ENCODE measurements at places on chromosomes 13 and 19.
A peak's percentile ranks its signal among the peaks of the same experiment; 100 is the strongest.

DNA sequence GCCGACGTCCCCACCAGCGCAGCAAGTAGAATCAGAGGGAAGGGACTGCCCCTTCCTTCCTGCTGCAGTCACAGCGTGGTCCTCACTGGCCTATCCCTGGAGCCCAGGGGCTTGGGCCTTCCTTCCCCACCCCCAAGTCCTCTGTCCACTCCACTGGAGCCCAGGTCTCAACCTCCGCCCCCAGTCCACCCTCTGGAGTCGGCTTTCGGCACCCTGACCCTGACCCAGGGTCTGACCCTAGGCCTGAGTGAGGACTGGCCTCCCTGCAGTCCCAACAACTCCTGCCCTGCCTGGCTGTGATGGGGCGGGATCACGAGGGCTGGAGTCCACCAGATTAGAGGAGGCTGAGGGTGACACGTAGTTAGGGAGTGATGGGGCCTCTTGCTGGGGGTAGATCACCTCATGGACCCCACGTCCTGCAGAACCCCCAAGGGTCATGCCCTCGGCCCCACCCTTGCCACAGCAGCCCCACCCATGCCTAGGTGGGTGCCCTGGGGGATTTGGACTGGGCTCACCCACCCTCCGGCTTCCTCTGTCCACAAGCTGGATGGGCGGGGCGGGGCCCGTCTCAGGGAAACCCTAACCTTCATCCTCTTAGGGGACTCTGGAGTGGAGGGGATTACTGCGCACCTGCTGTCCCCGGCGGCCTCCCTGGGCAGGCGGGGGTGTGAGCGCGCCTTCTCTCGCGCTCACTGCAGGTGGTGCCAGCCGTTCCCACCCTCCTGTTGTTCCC is 3.8 kb downstream of the RAX2 start:
- no peak for DNase-seq

GRCh38 chr13:59471106-59471505 is 692.6 kb downstream of the DIAPH3 start:
- no peak for DNase-seq

DNA sequence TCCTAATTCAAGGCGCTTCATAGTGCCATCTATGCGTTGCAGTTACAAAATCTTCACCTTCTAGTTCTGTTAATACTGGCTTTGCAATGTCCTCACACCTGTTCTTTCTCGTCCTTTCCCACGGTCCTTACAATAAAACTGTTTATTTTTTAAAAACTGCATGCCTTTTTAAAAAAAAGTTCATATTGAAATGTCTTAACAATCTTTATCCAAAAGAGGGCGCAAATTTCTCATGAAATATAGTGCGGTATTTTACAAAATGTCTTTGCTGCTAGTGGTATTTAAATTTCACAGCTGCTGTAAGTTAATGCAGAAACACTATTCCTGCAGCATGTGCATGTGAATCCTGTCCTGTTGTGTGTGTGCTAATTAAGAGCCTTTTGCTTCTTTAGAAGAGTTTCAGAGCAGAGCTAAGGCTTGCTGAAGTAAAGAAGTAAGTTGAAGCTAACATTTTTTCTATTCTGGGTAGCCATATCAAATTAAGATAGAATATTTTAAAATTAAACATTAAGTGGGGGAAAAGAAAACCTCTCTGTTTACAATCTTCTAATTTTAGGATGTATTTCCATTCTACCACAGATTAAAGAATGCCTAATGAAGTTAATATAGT is 15.8 kb upstream of the CLDN10 start:
- no peak for DNase-seq

DNA sequence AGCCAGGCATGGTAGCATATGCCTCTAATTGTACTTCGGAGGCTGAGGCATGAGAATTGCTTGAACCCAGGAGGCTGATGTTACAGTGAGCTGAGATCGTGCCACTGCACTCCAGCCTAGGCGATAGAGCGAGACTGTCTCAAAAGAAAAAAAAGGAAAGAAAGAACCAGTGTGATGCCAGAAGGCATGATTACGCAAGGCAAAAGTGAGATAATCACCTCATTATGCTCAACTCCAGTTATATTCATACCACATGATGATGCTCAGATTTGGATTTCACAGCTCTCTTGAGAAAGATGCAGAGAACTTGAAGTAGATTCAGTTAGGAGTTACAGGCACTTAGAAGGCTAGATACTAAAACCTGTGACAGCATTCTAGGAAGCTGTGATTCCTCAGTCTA is 21.8 kb downstream of the RCBTB1 start:
- no peak for DNase-seq

DNA sequence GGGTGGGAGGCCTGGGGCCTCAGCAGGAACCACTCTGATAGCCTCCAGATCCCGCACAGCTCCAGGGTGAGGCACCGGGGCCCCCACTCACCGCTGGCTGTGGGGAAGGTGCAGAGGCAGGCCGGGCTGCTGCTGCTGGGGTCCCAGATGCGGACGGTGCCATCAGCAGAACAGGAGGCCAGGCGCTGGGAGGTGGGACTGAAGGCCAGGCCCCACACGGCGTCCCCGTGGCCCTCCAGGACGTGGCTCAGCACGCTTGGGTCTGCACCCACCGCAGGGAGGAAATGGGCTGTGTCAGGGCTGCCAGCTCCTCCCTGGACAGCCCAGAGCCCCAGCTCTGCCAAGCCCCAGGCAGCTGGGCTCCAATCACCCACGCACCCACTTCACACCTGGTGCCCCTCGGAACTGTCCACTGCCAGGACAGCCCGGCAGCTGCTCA is 6.1 kb upstream of the PRKD2 start:
- no peak for DNase-seq

GRCh38 chr19:6736917-6737283 is 480 bp downstream of the GPR108 start:
- DNase-seq = no peak

DNA sequence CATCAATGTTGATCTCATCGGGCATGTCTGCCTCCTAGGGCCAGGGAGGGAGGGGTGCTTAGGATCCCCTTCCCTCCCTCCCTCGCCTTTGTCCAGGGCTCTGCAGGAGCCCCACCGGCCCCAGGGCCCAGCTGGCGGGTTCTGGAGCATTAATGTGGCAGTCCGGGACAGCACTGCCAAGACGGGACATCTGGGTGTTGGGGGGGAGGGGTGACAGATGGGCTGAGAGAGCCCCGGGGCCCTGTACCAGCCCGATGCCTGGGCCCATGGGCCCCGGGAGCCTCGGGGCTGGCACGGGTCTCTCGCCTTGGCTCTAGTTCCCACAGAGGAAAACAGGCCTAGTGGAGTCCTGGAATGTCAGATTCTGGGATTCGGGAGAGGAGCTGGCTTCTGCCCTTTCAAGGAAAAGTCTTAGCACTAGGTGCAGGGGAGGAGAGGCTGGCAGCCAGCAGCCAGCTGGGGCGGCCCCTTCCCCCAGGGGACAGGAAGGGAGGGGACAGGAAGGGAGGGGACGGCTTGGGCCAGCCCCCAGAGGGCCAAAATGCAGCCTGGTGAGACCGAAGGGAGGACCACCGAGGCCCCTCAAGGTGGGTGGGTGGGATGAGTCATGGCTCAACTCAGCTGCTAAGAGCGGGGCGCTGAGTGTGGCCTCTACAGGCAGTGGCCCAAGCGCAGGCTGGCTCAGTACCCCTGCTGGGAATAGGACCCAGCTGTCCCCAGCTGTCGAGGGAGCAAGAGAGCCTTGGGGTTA is 3.1 kb downstream of the PPP1R14A start:
- no peak for DNase-seq

- DNase-seq = peak; percentile 43
Measured at GRCh38 chr19:40411125-40411842, 1.9 kb downstream of the PRX start.

- DNase-seq = no peak
Measured at GRCh38 chr13:21996049-21996448, 325.2 kb downstream of the FGF9 start.

GRCh38 chr19:13031917-13032623 is 36.8 kb downstream of the NFIX start:
- no peak for DNase-seq

DNA sequence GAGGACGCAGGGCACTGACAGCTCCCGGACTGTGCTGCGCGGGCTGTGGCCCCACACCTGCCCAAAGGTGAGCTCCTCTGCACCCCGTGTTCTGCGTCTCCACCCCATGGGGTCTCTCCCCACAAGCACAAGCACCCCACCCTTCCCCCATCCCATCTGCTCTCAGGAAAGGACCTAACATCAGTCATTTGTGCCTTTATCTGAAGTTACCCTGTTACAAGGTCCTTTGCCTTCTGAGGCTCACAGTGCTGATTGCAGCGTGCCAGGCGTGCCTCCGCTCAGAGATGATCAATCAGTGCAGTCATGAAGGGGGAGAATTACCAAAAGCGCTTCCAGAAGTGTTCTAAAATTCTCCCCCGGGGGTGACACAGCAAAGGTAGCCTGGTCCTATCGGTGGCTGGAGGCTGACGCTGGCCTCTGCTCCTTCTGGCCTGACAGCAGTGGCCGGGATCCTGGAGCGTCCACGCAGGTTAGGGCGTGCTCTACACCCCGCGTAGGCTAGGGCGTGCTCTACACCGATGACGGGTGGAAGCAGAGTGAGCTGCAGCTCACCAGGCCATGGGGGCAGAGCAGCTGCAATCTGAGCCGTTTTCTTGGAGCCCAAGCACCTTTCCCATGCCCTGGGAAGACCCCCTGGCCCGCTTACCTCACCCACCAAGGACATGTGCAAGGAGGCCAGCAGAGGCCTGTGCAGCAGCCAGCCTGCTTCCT is 84.7 kb upstream of the TM9SF2 start:
- no peak for DNase-seq

- DNase-seq = no peak
Measured at GRCh38 chr19:19297759-19298158, 22.6 kb downstream of the SUGP1 start.

GRCh38 chr13:112333756-112334543 is 42.2 kb upstream of the SPACA7 start:
- no peak for DNase-seq

DNA sequence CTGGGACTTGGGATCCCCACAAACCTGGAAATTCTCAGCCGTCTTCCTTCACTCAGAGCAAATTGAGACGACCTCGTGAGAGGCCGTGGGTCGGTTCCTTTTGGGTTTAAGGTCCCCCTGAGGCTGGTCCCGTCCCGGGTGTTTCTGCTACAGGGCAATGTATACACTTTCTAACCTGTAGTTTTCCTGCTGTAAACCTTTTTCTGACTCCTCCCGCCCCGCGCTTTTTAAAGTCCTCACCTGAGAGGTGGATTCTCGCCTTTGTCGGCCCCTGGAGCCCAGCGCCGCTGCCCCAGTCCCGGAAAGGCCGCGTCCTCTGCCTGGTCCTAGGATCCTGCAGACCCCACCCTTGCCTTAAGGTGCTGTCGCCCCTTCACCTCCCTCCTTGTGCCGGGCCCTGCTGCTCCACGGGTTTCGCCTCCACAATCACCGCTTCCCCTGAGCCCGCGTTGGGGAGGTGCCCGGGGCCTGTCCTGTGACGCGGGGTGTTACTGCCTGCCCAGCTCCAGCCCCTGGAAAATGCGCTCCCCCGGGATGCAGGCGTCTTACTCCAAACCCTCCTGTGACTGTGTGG is 391 bp downstream of the ZNF761 start:
- no peak for DNase-seq

DNA sequence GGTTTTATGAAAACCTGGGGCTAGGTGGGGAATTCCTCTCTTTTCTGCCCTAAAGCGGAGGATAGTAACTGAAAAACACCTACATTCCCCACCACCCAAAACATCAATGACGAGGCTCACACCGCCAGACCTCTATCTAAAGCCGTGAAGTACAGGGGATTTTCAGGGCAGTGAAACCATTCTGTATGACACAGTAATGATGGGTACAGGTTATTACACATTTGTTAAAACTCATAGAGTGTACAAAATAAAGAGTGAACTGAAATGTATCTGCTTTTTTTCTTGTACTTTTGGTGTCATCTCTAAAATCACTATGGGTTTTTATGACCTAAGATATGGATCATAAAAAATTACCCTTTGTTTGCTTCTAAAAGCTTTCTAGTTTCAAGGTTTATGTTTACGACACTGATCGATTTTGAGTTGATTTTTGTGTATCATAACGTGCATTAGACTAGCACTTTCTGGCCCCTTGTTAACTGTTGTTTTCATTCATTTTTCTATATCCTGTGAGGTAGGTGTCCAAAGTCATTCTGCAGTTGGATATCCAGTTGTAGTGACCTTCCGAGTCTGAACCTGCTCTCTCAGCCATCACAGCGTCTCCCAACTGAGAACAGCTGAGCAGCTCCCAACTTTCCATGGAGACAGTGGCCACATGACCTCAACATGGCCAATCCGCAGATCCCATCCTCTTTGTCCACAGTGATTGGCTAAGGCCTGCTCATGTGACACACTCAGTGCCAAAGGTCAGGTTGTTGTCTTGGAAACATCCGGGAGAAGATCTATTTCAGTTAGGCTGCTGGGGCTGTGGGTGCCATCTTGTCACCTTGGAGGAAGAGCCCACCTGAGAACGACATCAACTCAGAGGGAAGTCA is 10.3 kb downstream of the MBD3L2B start:
- no peak for DNase-seq

DNA sequence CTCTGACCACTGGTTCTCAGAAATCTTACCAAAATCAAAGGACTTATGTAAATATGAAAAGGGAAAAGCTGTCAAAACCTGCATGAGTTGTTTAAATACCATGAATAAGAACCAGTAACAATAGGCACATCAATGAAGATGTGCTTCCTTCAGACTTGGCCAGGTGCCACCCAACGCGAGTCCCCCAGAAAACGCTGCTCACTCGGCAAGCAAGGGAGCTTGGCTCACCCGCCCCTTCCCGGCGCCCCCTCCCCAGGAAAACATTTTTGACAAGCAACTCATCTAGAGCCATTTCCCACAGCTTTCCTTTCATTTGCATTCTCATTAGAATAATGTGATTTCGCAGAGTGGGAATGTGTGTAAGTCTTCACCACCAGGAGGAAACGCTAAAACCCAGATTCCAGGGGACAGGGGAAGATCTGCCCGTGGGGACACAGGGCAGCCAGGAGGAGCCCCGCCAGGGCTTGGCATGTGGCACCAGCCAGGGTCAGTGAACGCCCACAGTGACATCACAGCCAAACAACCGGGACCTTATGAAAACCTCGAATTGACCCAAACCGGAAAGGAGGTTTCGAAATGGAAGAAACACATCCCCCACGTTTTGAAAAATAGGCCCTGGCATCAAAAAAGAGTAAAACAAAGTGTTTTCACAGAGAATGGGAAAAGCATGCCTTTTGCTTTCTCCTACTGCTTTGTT is 366.2 kb upstream of the TSHZ3 start:
- no peak for DNase-seq

- no peak for DNase-seq
Measured at GRCh38 chr19:37220383-37220782, 2.4 kb downstream of the ZNF383 start.

GRCh38 chr13:96998051-96998450 is 3.8 kb upstream of the OXGR1 start:
- DNase-seq = no peak

- no peak for DNase-seq
Measured at GRCh38 chr19:11446652-11447301, 11.3 kb downstream of the PRKCSH start.

DNA sequence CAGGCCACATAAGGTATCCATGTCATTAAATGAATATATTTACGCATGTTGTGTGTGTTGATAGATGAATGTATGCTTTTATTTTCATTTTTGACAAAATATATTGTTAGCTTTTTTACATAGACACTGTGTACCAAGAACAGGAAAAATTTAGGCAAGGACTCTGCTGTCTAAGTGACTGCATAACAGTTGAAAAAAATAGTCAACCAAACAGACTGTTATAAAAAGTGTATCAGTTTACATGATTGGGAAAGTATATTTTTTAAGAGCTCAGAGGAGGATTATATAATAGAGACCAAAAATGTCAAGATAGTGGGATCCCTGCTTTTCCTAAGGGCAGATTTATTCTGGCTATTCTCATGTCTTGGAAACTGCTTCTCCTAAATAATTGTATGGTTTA is 858.0 kb downstream of the SLITRK1 start:
- no peak for DNase-seq

GRCh38 chr13:20624213-20624612 is 57.3 kb downstream of the IFT88 start:
- no peak for DNase-seq
